ENCODE measurements at places on chromosomes 2 and 18. TPM values are rescaled to one million over a fixed set of nuclear protein-coding genes. Genes with fewer than 3 reads are reported as not detected.

Gene ZNF804A
- 1.1 TPM for total RNA-seq

Gene NDUFAF7
- 15.3 TPM for total RNA-seq

Gene AQP12A
- total RNA-seq, result not detected

Gene SP140
- 2.0 TPM for total RNA-seq

Gene CHAC2
- total RNA-seq, result 14.6 TPM

Gene IL36RN
- not detected for total RNA-seq

Gene STAT1
- total RNA-seq, result 537 TPM

Gene DNAJC5G
- total RNA-seq, result not detected

Gene INPP5D
- not detected for total RNA-seq
